ENCODE measurements at places on chromosomes 11 and 22.

DNA sequence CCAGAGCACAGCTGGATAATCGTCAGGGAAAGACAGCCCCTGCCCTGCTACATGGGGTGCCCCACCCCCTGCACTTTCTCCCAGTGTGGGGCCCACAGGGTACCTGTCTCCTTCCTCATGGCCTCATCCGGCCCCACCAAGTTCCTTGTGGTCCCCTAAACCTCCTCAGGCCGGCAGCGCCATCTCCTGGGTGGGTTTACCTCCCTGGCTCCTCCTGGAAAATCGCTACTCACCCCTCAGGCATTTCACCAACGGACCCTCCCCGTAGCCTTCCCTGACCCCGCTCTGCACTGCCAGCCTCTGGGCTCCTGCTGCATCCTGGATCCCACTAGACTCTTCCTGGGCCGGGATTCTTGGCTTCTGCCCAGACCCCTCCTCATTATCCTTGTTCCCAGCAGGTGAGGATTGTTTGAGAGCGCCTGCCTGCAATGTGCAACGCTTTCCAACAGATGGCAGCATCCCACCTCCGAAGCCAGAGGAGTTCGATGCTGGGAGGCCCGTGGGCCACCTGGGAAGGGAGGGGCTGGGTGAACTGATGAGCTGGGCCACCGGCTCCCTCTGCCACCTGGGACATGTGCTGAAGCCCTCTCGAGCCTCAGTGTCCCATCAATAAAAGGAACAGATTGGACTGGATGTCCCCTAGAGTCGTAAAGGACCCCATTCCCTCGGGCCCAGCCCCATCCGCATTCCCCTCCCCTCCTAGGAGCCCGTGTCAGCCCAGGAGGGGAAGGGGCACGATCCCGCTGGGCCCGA, 44.2 kb upstream of the TTLL12 start:
- peak; percentile 39 for DNase-seq

GRCh38 chr22:42176255-42176915, 45.8 kb upstream of the CYP2D6 start:
- no peak for DNase-seq

DNA sequence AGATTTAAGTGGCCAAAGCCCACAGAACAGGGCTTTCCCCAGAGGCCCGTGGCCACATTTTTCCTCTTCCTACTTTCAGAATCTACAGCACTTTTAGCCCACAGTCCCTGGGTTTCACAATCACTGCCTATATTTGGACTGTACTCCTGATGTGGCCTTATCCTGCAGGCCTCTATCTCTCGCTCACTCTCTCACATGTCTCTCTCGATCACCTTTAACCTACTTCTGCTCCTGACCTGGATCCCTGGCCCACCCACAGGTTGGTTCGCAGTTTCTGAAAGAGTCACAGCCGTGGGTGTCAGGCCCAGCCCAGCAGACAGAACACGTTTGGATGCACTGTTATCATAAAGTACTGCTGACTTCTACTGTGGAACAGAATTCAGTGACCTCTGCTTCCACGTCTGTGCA, 55.5 kb downstream of the LARGE1 start:
- no peak for DNase-seq

DNA sequence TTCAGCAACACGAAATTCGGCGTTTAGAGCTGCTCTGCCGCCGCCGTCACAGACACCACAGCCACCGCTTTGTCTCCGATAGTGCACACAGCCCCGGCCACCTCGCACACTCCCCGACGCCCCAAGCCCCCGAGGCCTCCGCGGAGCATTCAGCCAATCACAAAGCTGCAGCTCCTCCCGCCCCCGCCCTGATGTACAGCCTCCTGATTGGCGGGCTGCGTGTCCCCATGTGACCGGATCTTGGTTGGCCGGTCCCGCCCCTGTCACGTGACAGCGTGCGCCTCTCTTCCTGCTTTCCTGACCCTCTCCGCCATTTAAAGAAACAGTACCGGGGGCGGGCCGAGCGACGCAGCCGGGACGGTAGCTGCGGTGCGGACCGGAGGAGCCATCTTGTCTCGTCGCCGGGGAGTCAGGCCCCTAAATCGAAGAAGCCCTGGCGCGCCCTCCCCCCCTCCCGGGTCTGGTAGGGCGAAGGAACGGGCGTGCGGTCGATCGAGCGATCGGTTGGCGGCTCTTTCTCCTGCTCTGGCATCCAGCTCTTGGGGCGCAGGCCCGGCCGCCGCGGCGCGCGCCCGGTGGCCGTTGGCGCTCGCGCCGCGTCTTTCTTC, at the start of gene TUG1:
Gene TUG1, plus strand, starts transcription at position 342 of the 608 bp plus-strand sequence.
- peak; percentile 97 for DNase-seq

DNA sequence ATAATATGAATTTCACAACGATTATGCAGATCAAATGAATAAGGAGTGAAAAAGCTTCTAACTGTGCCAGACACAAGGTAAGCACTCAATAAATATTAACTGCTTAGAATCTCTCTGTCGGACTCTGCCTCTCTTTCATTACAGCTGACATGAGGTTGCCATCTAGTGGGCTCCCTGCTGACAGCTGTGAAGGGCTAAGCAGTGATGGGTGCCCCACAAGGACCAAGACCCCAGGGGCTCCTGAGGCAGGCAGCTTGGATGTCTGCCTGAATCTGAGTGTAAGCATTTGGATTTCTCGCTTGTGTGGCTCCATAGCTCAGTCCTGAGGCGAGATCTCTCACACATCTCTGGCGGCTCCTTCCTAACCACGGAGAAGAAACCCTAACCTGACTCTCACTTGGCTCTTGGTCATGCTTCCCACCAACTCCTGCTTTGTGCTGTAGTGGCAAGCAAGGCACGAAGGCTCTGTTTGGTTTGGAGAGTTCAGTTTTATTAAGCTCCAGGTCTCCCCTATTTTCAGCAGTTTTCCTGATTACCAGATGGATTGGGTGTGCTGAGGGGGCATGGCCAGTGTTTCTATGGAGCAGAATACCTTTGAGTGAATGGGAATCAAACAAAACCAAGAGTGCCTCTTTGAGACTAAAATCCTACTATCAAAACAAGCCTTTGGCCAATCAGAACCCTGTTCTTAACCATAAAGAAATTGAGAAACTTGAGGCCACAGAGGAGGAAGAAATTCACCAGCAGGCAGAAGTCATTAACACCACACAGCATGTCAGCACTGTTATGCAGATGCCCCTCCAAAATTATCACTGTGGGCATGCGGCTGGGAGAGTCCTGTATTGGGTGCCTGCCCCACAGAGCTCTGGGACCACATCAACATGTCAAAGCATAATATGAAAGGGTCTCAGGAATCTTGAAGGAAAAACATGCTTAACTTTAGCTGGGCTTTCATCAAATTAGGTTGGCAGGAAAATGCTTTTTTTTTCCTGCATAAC, 152.8 kb upstream of the NTM start:
- DNase-seq, result no peak

GRCh38 chr11:33412241-33412640, 155.1 kb downstream of the HIPK3 start:
- DNase-seq, result no peak

GRCh38 chr11:122235615-122236014, 119.6 kb upstream of the BLID start:
- DNase-seq, result peak; percentile 97

- no peak for DNase-seq
These were observed 69.1 kb downstream of the CDKN1C start for GRCh38 chr11:2816523-2816922.

DNA sequence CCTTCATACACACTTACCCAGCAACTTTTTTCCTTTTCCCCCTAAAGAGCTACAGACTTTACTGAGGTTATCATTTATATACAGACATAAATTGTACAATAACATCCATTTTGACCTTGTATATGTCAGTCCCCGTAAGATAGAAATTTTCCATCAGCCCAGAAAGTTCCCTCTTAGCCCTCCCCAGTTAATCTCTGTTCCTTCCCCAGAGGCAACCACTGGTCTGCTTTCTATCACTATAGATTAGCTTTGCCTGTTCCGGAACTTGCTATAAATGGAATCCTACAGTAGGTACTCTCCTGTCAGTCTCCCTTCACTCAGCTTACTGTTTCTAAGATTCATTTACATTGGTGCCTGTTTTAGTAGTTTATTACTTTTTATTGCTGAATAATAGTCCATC, 54.9 kb downstream of the TSPAN18 start:
- no peak for DNase-seq

GRCh38 chr11:100682247-100682969, 4.7 kb upstream of the ARHGAP42 start:
- peak; percentile 68 for DNase-seq

- DNase-seq, result no peak
These were observed 5.5 kb downstream of the GP1BB start for GRCh38 chr22:19728836-19729235.

DNA sequence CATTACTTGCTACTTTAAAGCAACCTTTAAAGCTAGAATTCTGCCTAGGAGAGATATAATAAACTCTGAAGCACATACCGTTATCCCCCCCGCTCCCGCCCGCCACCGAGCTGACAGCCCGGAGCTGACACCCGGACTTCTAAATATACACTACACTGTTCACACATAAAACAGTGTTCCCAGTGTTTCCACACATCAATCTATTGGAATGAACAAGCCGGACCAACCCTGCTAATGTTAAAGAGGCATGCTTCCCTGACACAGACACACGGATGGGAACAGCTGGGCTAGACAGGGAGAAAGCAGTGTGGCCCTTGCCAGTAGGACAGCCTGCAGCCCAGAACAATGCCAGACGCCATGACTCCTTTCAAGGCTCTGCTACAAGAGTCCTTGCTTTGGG, 108.4 kb upstream of the CSNK2A3 start:
- DNase-seq, result no peak

GRCh38 chr22:43988116-43988820, 33.0 kb downstream of the SAMM50 start:
- DNase-seq, result no peak

DNA sequence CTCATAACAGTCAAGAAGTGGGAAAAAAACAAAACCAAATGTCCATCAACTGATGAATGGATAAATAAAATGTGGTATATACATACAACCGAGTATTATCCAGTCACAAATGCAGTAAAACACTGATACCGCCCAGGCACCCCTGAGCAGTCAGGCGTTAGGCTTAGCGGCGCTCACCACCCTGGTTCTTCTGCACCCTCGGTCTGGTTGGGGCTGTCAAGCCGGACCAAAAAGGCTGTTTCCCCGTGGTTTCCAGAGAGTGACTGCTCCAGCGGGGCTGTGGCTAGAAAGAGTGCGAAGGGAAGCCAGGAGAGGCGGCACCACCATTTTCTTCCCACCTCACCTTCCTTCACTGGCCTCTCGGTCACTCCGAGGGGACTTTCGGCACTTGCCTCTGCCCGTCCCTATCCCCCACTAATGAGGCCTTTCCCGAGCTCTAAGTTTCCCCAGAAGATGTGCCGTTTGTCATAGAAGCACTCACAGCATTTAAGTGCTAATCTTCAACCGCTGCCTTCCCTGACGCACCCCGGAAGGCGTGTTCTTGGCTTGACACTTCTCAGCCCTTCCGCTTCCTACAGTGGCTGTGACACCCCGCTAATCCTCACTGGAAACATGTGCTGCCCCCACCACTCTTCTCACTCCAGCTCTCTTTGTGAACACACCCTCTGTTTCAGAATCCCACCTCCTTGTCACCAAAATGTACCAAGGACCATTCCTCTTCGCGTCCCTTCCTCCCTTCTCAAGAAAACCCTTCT, 42.4 kb downstream of the FCHSD2 start:
- DNase-seq, result no peak

GRCh38 chr22:48596111-48596850, 1231.4 kb downstream of the BRD1 start:
- DNase-seq, result no peak

GRCh38 chr11:35714882-35715627, 52.5 kb downstream of the TRIM44 start:
- DNase-seq, result peak; percentile 16

- no peak for DNase-seq
These were observed 127.4 kb downstream of the ELP4 start for GRCh38 chr11:31636983-31637382.

DNA sequence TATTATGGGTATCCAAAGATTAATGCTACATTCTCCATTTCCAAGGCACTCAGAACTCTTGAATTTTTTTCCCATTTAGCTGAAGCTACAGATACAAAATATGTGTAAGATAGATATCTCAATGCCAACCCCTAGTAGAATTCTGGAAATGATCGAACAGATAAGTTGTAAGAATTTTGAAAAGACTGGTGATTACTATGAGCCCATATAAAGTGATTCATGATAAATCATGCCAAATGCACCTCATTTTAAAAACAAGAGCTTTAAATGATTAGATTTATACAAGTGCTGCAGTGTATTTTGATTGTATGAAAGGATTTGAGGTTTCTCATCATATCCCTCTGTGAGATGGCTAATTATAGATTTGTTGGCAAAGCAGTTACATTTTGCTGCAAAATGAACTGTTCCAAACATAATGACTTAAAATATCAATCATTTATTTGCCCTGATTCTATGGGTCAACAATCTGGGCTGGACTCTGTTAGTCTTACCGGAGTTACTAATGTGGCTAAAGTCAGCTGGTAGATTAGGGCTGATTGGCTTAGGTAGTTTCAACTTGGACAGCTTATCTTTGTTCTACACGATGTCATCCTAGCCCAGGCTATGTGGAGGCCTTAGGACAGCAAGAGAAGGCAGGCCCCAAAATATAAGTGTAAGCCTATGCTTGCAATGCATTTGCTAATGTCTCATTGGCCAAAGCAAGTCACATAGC, 3.4 kb downstream of the OR10V1 start:
- DNase-seq, result no peak

DNA sequence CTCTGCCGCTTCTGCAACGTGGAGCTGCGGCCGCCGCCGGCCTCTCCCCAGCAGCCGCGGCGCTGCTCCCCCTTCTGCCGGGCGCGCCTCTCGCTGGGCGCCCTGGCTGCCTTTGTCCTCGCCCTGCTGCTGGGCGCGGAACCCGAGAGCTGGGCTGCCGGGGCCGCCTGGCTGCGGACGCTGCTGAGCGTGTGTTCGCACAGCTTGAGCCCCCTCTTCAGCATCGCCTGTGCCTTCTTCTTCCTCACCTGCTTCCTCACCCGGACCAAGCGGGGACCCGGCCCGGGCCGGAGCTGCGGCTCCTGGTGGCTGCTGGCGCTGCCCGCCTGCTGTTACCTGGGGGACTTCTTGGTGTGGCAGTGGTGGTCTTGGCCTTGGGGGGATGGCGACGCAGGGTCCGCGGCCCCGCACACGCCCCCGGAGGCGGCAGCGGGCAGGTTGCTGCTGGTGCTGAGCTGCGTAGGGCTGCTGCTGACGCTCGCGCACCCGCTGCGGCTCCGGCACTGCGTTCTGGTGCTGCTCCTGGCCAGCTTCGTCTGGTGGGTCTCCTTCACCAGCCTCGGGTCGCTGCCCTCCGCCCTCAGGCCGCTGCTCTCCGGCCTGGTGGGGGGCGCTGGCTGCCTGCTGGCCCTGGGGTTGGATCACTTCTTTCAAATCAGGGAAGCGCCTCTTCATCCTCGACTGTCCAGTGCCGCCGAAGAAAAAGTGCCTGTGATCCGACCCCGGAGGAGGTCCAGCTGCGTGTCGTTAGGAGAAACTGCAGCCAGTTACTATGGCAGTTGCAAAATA, 816 bp downstream of the PDE3B start:
- DNase-seq, result peak; percentile 14

DNA sequence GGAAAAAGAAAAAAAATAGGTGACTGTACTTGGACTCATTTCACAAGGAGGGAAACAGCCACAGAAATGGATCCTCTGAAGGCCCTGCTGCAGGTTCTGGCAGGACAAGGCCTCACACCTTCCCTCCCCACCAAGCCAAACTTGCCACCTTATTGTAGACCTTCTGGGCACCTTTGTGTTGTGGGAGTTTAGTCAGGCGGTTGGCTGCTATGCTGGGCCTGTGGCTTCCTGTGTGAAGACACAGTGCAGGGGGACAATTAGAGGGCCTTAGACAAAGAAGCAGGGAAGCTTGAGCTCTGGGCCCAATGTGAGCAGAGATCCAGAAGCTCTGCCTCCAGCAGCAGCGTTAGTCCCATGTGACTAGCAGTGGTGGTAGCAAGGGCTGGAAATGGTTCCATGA, 4.2 kb downstream of the RAB1B start:
- DNase-seq, result no peak

Data from fibroblast of the aortic adventitia (primary cell).